C1 segment of cervical spinal cord (tissue), 14 donors: ENCODE measurements at places on chromosomes 16 and 17.

GRCh38 chr17:56912105-56912999 is 1.5 kb downstream of the TRIM25 start:
- no peak for DNase-seq

- DNase-seq, result no peak
Measured at GRCh38 chr17:38731526-38732294, 1.6 kb downstream of the CISD3 start.

- DNase-seq, result no peak
Measured at GRCh38 chr16:81029930-81030604, 5.6 kb upstream of the ATMIN start.

DNA sequence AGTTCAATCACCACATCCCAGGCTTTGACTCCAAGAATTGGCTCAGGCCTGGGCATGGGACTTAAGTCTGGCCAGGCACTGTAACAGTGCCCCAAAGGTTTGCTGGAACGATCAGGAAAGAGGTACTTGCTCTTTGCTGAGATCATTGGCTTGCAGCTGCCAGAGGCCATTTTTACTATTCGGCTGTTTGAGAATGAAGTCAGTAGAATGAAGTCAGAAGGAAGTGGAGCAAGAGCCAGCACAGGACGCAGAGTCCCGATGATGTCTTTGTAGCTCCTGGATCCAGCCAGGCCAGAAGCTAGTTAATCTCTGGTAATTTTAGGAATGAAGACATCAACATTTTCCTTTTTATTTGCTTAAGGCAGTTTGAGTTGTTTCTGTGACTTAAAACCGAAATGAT is 195.5 kb downstream of the RAB11FIP4 start:
- DNase-seq, result no peak

GRCh38 chr17:49618028-49618611 is 42.4 kb downstream of the NXPH3 start:
- no peak for DNase-seq

GRCh38 chr16:85898521-85899442 is at the start of gene IRF8:
TSS of gene IRF8 (plus strand) at chr16:85899162. CDS start at chr16:85903016, 3,854 bp downstream.
- DNase-seq, result peak; percentile 16

- DNase-seq, result no peak
Measured at GRCh38 chr17:80385046-80385445, 29.9 kb upstream of the ENDOV start.

DNA sequence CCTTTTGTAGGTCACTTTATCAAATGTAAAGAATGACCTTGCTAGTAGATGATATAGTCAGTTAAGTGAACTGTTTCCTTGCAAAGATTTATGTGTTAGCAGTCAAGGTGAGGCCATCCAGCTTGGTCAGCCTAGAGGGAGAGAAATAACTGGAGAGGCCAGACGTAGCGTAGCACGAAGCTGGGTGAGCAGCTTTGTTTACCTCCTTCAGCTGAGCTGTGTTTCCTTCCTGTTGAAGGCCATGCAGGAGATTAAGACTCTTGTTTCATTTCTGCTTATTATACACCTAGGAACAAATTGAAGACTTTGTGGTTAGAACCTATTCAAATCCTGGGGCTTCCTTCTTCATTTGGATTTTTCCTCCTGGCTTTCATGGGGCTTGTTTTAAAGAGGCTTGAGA is 267.1 kb downstream of the PHKB start:
- DNase-seq, result no peak

- no peak for DNase-seq
Measured at GRCh38 chr17:17304521-17304985, 1.4 kb downstream of the NT5M start.

GRCh38 chr17:40060887-40061608 is 1.7 kb upstream of the THRA start:
- DNase-seq, result no peak

GRCh38 chr16:27154705-27155521 is 48.4 kb upstream of the KDM8 start:
- no peak for DNase-seq

GRCh38 chr17:11177340-11177739 is 63.7 kb upstream of the SHISA6 start:
- DNase-seq, result no peak

- no peak for DNase-seq
Measured at GRCh38 chr16:79970087-79970486, 369.6 kb upstream of the MAF start.

- DNase-seq, result no peak
Measured at GRCh38 chr17:40556884-40557414, 8.3 kb downstream of the CCR7 start.

GRCh38 chr17:2056206-2057174 is 1.6 kb downstream of the HIC1 start:
- DNase-seq, result no peak

DNA sequence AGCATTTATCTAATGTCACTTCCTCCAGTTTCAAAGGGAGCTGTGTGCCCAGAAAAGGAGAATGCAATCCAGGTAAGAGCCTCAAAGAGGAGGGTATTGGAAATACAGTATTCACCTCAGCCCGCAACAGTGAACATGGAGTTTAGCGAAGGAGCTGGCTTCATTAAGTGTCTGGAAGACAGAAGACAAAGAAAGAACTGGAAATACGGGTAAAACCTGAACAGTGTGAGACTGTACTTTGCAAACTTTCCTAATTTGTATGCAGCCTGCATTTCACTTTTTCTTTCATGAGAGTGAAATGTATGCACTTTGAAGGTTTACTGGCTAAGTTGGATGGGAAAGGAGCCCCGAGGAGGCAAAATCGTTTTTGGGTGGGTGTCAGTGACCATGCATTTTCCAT is 478.4 kb downstream of the HS3ST3B1 start:
- no peak for DNase-seq

GRCh38 chr17:10033449-10033848 is 128.4 kb upstream of the RCVRN start:
- no peak for DNase-seq

DNA sequence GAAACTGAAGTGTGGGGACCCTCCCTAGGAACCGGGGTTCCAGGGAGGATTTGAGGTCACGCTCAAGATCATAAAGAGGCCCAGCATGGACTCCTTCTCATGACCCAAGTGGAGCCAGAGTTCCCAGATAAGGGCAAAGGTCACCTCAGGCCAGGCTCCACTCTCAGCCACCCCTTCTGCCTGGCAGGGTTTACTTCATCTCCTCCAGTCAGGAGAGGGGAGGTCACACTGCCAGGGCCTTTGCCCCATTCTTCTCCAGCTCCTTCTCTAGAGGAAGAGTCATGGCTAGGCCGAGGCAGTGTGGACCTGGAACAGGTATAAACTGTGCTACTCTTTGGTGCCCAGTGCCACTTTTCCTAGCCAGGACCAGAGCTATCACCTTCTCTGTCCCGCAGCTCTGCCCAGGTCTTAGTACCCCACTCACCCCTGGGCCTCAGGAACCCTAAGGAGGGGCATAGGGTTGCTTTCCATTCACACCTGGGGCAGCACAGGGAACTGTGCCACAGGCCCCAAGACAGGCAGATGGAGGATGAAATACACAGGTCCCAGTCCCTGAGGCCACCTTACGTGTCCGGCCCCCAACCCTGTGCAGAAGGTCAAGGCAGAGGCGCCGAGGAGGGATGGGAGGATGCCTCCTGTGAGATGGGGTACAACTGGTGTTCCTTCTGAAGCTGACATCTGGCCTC is 879 bp upstream of the ACSF2 start:
- no peak for DNase-seq

- DNase-seq, result no peak
Measured at GRCh38 chr16:79848719-79849118, 248.2 kb upstream of the MAF start.

DNA sequence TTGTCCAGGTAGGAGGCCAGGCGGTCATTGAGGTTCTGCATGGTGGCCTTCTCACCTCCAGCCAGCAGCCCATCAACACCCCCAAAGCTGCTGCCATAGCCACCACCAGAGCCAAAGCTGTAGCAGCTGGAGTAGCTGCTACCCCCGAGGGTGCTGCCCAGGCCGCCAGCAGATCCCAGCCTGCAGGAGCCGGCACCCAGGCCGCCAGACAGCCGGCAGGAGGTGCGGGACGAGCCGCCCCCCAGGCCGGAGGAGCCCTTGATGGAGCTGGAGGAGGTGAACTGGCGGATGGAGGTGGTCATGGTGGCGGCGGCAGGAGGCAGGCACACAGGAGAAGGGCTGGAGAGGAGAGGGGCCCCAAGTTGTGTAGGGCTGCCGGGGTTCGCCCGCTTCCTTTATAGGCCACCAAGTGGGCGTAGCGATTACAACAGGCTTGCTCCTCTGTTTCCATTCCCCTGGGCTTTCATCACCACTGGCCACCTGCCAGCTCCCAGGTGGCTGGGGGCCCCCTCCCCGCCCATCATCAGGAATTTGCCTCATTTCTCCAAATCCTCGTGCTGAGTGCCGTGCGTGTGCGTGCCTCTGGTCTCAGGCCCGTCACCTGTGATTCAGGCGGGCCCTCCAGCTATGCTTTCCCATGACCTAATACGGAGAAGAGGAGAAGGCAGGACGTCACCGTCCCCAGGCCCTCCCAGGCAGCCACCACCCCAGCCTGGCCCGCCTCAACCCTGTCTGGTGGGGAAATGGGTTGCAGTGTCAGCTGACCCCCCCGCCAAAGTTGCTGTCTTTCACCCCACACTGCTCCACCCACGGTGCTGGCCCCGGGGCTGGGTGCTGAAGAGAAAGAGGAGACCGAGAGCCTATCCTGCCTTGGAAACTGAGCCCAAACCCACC is at the start of gene KRT17:
Gene KRT17 (minus strand): TSS at position 368 of the 894 bp plus-strand sequence. CDS start 66 bp downstream, at position 302.
- DNase-seq, result no peak
